ENCODE measurements at places on chromosomes 5 and 9.

DNA sequence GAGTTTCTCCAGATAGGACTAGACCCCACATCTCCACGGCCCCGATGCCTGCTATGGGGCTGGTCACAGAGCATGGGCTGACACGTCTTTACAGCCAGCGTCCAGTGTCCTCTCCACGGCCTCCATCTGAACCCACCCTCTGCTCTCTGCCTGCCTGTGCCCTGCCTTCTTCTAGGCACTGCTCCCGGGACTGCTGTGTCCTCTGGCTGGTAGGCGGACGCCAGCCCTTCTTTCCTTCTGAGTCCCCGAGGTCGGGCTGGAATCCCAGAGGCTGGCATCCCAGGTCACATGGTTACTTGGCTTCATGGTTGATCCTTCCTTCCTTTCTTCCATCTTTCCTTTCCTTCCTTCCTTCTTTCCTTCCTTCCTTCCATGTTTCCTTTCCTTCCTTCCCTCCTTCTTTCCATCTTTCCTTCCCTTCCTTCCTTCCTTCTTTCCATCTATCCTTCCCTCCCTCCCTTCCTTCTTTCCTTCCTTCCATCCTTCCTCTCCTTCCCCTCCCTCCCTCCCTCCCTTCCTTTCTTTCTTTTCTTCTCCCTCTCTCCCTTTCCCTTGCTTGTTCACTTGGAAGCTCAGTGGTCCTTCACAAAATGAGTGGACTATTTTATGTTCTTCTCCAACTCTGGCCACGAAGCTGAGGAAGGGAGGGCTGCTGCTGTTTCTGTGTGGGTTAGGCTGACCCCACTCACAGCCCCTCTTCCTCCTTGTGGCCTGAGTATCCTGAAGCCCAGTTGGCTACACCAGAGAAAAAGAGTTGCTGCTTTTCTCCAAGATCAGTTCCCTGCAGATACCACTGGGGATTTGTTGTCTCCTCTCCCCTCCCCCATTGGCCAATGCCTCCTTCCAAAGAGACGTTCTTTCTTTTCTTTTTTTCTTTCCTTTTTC, 66.8 kb upstream of the NEURL1B start:
- ATAC-seq = no peak

DNA sequence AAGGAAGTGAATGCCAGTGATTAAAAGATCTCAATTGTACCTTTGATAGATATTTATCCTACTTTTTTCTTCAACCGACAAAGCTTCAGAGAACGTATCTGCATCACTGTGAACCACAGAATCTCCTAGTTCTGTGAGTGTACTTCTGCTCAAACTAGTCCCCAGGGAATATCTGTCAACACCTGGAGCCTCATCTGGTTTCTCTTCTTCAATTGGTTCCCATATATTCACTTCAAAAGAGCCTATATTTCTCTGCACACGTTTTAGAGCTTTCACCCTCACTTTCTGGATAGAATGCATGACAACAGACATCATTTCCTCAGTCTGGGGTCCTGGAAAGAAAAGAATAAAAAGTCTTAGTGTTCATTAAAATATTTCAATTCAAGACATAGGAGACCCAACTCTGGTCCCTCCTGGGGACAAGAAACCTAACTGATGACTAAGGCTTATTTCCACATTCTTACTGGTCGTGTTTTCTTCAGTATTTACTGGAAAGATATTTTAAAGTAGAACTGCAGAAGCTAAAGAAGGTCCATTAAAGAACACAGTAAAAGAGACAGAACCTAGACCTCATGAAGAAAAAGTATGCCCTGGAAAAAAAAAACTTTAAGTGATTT, 64.3 kb downstream of the CPLANE1 start:
- ATAC-seq = no peak

DNA sequence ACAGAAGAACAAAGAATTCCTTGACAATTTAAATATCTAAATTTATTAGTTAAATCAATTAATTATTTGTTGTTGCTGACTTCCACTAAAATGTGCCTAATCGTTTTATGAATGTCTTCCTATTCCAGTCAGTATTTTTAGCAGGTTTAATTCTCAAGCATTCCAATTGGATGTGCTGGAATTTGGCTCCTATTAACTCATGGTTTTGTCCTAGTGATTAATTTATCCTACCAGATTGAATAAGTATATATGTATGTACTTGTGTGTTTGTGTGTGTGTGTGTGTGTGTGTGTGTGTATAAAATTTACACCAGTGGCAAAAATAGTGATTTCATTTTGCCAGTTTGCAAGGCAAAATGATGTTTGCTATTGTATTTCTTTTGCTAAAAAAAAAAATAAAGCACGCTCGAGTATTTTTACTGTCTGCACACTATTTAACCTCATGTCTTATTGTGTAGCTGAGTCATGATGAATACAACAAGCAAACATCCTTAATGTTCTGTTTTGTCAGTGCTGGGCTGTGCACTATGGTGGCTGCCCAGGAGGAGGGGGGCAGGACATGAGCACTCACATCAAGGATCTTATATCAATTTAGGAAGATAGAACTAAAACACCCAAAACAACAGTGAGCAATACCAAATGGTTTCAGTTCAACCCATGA, 375.5 kb downstream of the PDE4D start:
- no peak for ATAC-seq

DNA sequence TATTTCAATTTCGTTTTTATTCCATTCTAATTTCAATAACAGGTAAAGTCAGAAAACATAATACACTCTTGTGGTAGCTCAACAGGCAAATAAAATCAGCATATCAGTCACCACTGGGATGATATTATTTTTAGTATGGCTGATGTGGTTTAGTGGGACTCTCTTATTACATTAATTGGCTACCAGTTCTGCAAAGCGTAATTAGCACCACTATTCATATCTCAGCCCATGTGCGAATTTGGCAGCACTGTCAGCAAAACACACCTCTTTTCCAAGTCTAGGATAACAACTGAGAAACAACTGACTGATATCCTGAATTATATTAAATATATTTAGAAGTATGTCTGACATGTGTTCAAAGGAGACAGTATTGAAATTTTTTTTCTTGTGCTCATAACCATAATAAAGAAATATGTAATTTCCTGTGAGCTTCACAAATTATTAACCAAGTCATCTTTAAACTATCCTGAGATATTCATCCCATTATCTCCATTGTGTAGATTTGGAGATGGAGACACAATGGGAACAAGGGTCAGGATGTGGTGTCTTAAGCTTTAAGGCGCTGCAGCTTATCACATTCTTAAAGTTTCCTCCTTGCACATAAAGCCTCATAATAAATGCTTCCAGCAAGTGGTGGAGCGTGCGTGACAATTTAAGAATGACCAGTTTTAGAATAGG, 212.4 kb downstream of the TLE1 start:
- ATAC-seq = no peak

GRCh38 chr5:119271758-119272730, 83.8 kb upstream of the TNFAIP8 start:
- no peak for ATAC-seq

- ATAC-seq = no peak
Measured at GRCh38 chr5:21070858-21071257, 1082.9 kb upstream of the CDH18 start.

Data from gastroesophageal sphincter (tissue), 4 donors.